ENCODE measurements at places on chromosomes 2 and 18.

- DNase-seq, result no peak
Measured at GRCh38 chr2:141720476-141720875, 410.3 kb downstream of the LRP1B start.

- DNase-seq, result no peak
Measured at GRCh38 chr2:108936076-108936864, 52.8 kb downstream of the EDAR start.

DNA sequence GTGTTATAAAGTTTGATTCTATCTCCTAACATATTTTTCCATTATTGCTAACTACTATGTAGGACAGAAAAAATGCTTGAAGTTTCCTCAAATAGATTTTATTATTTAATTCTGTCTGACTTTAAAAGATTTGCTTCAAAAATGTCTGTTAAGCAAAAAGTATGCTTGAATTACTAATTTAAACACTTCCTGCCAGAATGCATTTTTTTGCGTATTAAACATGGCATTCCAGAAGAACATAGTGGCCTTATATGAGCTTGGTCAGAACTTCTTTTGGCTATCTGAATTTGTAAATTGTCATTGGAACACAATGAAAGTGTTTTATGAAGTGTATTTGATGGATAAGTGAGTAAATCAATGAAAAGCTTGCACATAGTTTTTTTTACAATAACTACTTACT, 37.8 kb downstream of the MBD5 start:
- no peak for DNase-seq

GRCh38 chr2:178521304-178522150, 41.3 kb downstream of the PLEKHA3 start:
- no peak for DNase-seq

- DNase-seq, result peak; percentile 31
Measured at GRCh38 chr2:105313877-105314276, 15.7 kb downstream of the TGFBRAP1 start.

GRCh38 chr2:12858786-12859185, 142.1 kb downstream of the TRIB2 start:
- no peak for DNase-seq

DNA sequence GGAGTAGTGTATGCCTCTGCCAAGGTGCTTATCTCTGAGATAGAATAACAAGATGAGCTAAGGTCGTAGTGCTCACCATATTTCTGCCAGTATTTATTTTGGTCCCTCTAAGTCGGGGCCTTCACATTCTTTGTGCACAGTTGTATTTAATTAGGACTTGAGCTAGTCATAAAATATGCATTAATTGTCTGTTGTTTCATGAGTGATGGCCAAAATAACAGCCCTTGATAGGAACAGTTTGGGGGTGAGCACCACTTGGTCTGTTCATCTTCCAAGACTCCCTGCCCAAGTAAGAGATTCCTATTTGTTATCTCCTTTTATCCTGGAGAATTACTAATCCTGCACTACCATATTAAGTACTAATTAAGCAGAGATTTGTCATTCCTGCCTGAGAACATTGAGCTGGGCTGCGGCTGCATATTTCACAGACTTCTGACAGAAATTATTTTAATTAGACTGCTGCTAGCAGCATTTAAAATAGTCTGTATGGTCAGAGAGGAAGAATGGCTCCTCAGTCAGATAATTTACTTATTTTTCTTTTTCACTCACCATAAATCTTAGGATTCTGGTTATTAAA, 435.1 kb downstream of the MTX2 start:
- DNase-seq, result no peak

All from GM06990 (cell line).